ENCODE measurements at places on chromosomes 1 and 21.

DNA sequence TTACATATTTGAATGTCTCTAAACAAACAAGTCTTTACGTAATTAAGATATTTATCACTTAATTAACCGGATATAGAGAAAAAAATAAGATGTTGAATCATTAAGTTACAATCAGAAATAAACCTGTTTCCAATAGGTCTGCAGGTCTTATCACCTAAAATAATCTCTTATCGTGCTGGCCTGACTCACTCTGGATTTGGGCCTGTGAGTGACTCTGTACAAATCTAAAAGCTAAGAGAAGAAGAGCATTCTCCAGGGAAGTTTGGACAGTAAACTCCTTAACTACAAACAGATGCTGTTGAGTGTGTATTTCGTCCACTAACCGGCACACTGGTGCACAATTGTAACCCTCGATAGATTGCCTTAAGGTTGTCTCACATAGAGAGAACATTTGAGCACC lies 25.3 kb downstream of the CEP104 start:
- no peak for DNase-seq

- no peak for DNase-seq
Observed at GRCh38 chr1:157269656-157270375, 131.6 kb upstream of the ETV3 start.

DNA sequence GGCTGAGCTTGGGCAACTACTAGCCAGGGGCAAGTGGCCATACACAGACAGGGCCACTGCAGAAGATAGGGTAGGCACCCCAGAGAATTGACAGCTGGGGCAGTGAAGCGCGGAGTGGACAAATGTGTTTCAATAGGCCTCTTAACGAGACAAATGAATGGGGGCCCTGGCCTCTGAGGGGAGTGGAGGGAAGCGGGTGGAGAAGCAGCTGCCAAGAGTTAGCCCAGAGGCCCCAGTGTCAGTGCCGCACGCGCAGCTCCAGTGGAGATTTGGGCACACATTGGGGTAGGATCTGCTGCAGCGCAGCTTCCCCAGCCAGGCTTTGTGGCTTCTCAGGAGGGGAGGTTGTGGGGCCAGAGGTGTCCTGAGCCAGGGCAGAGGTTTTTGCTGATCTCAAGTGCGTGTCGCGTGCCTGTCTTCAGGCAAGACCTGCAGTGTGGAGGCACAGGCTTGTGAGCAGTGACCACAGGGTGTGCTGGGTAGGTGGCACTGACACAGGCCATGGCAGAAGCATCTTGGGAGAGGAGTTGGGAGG lies 16.9 kb downstream of the PTPRF start:
- DNase-seq: no peak

- DNase-seq: no peak
Observed at GRCh38 chr1:37878071-37878470, 18.7 kb upstream of the MTF1 start.

- no peak for DNase-seq
Observed at GRCh38 chr1:91750398-91750996, 135.5 kb downstream of the TGFBR3 start.

DNA sequence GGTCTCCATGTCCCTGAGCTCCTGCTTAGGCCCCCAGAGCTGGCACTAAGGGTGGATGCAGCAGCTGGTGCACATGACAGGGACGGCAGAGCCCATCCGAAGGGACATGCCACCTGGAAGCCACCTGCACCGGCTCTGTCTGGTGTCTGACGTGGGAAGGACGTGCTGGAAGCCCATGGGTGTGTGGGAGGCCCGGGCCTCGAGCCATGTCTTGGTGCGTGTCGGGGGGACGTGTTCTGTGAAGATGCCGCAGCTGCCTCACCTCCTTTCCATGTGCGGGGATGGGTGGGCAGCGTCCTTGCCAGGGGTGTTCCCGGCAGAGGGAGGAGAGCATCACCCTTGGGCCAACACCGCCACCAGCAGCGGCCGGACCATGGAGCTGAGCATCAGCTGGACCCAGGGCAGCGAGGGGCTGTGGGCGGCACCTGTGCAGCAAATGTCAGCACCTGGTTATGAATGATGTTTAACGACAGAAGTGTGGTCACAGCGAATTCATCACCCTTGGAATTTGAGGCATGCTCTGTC lies 15.5 kb upstream of the POFUT2 start:
- DNase-seq: no peak

Data from cortex of kidney (tissue), 1 donor.